Stimulated activated CD8-positive, alpha-beta memory T cell treated with anti-CD3 and anti-CD28 coated beads, Interleukin-2, amount 100 ng/mL, for 48 hours (primary cell): ENCODE measurements at places on chromosomes 2 and 18.

- DNase-seq, result no peak
Observed at GRCh38 chr2:84160453-84160852, 298.6 kb downstream of the SUCLG1 start.

GRCh38 chr2:144512470-144512869 is 7.4 kb downstream of the ZEB2 start:
- no peak for DNase-seq

DNA sequence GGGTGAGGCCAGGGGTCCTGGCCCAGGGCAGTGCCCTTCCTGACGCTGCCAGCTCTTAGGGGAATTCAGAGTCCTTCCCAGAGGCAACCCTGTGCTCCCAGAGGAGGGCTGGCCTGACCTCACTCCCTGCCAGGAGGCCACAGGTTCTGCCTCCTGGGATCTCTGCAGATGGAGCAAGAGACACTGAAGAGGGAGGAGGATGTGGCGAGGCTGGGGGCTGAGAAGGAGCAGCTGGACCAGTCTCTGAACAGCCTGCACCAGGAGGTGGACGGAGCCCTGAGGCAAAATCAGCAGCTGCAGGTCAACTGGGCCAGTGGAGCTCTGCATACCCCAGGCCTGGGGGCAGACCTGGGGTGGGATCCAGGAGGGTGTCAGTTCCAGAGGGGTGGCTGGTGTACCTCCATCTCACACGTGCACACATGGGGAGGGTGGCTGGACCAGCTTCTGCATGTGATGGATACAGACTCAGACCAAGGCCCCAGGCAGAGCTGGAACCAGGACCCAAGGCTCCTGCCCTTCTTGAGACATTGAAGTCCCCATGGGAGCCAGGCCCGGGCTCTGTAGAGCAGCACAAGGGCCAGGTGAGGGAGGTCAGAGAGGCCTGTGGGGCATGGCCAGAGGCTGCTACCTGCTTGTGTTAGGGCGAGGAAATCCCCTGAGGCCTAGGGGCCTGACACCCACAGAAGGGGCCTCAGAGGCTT is 9.7 kb upstream of the SNED1 start:
- DNase-seq, result no peak

- no peak for DNase-seq
Observed at GRCh38 chr18:56188529-56189275, 449.7 kb downstream of the TXNL1 start.

- DNase-seq, result no peak
Observed at GRCh38 chr2:31049916-31050588, 88.2 kb downstream of the GALNT14 start.

DNA sequence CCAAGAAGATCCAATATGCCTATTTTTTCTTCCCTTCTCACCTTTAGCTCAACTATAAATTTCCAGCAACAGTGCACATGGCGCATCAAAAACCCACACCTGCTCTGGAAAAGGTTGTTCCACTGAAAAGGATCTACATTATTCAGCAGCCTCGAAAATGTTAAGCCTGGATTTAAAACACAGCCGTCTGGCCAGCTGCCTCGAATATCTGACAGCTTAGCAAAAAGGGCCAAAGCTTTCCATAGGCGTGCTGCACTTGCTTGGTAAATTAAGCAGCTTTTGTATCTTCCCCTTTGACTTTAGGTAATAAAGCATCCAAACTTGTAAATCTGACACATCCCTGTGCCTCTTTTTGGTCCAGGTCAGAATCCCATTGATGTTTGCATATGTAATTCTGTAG is 20.5 kb downstream of the DAPL1 start:
- no peak for DNase-seq

- no peak for DNase-seq
Observed at GRCh38 chr2:159564081-159564480, 52.3 kb downstream of the BAZ2B start.

GRCh38 chr2:67650291-67651133 is 253.4 kb downstream of the ETAA1 start:
- DNase-seq, result peak; percentile 0

GRCh38 chr2:110881908-110882307 is 149.5 kb downstream of the ACOXL start:
- no peak for DNase-seq

- no peak for DNase-seq
Observed at GRCh38 chr2:184357033-184357432, 241.3 kb upstream of the ZNF804A start.

- no peak for DNase-seq
Observed at GRCh38 chr2:25313711-25314513, 27.8 kb downstream of the DNMT3A start.

GRCh38 chr2:106353676-106354075 is 114.5 kb downstream of the RGPD3 start:
- DNase-seq, result no peak

DNA sequence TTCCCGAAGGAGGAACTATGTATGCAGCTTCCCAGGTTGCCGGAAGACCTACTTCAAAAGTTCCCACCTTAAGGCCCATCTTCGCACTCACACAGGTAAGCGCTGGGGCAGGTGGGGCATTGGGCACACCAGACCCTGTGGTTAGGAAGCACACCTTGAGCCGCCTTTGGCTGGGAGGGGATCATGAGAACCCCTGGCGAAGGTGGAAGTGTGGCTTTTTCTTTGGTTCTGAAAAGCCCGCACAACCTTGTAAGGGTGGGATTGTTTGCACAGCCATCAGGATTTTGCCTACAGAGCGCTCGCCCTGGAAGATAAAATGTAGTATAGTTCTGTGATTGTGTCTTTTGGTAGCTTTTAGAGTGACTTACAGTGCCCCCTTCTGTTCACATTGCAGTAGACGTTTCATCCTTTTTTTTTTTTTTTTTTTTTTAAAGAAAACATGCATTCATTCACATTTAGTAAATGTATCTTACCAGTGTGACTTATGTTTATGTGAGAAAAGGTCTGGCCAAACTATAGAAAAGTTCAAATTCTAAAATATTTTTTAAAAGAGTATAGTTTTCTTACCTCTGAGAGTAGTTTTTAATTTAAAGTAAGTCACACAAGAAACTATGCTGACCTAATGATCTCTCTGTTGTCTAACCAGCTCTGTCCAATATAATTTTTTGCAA is 5.3 kb downstream of the KLF11 start:
- DNase-seq, result no peak

- DNase-seq, result no peak
Observed at GRCh38 chr2:21038403-21039073, 5.3 kb downstream of the APOB start.

GRCh38 chr2:236117861-236118269 is 50.3 kb downstream of the GBX2 start:
- no peak for DNase-seq

DNA sequence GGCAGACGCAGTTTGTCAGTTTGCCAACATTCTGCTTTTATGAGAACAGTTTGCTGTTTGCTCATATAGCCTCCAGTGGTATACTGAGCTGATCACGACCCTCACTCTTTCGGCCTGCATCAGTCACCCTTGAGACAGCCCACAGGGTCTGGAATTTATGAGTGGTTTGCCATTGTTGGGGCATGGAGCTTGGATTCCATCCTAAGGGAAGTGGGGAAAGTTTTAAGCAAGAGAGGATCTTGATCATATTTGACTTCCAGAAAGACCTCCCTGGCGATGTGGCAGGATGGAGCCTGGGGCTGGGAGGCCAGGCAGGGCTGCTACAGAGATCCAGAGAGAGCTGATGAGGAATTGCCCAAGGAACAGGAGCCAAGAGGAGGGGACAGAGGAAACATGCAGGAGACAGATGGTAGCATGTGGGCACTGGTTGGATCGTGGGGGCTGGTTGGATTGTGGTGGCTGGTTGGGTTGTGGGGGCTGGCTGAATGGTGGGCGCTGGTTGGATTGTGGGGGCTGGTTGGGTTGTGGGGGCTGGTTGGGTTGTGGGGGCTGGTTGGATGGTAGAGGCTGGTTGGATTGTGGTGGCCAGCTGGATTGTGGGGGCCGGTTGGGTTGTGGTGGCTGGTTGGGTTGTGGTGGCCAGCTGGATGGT is 27.3 kb upstream of the GPR17 start:
- DNase-seq, result no peak

GRCh38 chr18:37361335-37362157 is 204.1 kb downstream of the CELF4 start:
- no peak for DNase-seq

- no peak for DNase-seq
Observed at GRCh38 chr2:240959214-240959940, 39.0 kb upstream of the SNED1 start.

GRCh38 chr2:149799013-149799705 is 211.6 kb upstream of the MMADHC start:
- no peak for DNase-seq

GRCh38 chr2:215830304-215830703 is 183.0 kb downstream of the MREG start:
- no peak for DNase-seq

DNA sequence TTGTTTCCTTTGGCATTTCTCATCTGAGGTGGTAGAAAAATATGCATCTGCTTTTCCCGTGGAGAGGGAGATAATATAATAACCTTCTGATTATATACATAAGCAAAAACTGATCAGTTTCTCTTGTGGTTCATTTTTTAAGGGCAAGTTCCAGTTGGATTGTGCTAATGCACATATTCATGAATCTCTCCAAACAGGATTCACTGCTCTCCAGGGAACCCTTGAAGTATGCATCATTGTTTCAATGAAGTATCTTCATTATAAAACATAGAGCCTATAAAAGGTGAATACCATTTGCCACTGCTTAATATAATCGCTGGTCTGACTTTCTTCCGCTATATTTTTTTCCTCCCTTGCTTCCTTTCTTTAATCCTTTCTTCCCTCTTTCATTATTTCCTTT is 384.7 kb downstream of the FIGN start:
- no peak for DNase-seq

- DNase-seq, result no peak
Observed at GRCh38 chr2:126936219-126936723, 37.6 kb downstream of the TEX51 start.

GRCh38 chr2:168499500-168499899 is 43.4 kb downstream of the CERS6 start:
- no peak for DNase-seq

- no peak for DNase-seq
Observed at GRCh38 chr18:7890075-7890474, 323.0 kb downstream of the PTPRM start.

- DNase-seq, result no peak
Observed at GRCh38 chr2:74499267-74499939, at the start of gene LBX2. Gene LBX2, minus strand, starts transcription at chr2:74499603. Its CDS starts 66 bp downstream, at chr2:74499537.

GRCh38 chr2:20141806-20142205 is 83.1 kb downstream of the SDC1 start:
- DNase-seq, result no peak

- DNase-seq, result no peak
Observed at GRCh38 chr2:217117523-217117922, 257.7 kb upstream of the TNP1 start.

- DNase-seq, result no peak
Observed at GRCh38 chr2:3491716-3492474, 27.4 kb downstream of the ADI1 start.

- no peak for DNase-seq
Observed at GRCh38 chr2:199485732-199486335, 28.1 kb upstream of the SATB2 start.

- DNase-seq, result no peak
Observed at GRCh38 chr18:9130806-9131205, 5.8 kb upstream of the ANKRD12 start.

DNA sequence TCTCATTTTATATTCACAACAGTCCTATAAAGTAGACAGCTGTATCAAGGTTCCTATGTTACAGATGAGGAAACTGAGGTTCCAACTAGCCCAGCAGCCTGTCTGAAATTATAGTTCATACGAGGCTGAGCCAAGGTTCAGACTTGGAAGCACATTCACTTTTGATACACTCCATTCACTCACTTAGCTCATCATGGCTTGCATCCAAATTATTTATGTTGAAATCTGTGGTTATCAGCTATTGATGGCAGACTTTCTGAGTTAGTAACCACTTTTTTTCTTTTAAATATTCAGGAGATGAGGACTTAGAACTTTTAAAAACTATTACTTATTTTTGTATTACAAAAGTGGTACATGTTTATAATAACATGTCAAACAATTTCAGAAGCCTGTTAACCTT is 188.2 kb downstream of the MTX2 start:
- DNase-seq, result no peak

- peak; percentile 60 for DNase-seq
Observed at GRCh38 chr2:237427769-237428506, 14.0 kb upstream of the COL6A3 start.

GRCh38 chr2:39567507-39567906 is 98.2 kb upstream of the TMEM178A start:
- DNase-seq, result no peak

DNA sequence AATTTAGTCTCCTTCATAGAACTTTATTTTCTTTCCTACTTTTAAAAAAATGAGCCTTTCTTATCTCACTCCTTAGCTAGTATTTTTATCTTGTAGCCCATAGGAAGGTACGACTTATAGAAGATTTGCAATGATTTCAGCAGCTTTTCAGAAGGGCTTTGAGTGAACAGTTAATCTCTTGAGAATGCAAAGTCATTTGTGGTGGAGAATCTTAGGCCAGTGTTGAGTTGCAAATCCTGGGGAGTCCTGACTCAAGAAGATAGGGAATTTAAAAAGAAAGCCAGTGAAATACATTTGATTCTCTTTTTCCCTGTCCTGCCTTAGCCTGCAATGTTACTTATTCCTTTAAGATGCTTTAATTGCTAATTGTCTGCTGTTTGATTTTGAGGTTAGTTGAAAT is 33.6 kb downstream of the LYPD6 start:
- no peak for DNase-seq

DNA sequence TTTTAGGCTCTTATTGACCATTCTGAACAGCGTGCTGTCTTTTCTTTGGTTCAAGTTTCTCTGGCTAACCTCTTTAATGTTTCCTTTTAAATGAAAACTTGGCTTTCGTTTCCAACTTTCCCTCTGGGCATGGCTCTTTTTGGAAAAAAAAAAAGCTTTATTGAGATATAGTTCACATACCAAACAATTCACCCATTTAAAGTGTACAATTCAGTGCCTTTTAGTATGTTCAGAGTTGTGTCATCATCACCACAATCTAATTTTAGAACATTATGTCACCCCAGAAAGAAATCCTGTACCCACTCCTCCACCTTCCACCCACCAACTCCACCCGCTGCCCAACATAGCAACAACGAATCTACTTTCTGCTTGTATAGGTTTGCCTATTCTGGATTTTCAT is 322.4 kb downstream of the ADCYAP1 start:
- DNase-seq, result no peak

DNA sequence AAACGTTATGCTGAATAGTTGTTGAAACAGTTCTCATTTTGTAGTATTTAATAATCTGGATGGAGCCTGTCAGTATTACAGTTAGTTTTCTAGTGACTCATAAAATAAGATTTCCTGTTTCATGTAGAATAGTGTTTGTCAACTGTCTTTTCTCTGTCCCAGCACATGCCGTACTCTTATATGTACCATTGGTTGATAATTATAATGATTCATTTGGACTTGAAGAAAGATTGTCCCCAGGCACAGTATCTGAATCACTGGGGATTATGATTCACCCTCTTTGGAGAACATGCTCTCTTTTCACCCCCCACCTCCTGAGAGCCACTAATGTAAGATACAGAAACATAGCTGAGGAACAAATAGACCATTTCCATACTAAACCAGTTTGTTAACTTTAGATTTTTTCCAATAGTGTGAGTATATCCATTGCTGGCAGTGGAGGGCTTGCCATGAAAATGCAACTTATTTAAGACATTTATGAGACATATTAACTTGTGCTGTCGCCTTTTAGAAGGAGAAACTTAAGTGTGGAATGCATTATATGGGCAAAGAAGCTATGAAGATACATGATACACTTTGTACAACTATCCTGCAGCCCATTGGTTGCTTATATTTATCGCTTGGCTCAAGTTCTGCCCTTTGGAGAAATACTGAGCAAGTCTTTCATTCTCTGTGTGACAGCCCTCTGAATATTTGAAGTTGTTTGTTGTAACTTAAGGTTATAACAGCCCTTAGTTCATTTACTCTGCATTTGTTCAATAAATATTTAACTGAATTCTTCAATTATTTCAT is 12.4 kb downstream of the COPS8 start:
- DNase-seq, result no peak
